ENCODE measurements at places on chromosomes 3 and 15.

DNA sequence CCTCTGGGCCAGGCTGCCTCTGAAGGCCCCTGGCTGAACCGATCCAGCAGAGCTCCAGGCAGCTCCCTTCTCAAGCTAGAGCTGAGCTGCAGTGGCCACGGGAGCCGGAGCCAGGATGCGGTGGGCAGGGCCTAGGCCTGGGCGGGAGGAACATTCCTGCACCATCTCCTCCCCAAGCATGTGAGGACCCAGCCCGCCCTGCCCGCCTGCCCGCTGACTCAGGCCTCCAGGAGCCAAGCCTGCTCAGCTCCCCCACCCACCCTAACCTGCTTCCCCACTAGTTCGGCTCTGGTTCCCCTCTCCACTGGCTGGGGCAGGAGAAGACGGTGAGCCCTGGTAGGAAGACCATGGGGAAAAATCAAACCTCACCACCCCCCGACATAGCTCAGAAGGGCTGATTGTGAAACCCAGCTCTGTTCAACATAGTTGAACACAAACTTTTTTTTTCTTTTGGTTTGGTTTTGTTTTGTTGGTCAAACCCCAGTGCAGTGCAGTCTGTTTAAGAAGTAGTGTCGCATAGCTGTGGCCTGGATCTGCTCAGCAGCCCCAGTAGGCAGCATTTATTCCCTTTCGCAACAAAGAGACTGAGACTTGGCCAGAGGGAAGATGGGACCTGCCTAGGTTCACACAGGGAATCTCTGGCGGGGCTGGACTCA, 13.5 kb downstream of the SNX33 start:
- peak; percentile 94 for DNase-seq

GRCh38 chr3:122469659-122470058, 45.1 kb downstream of the KPNA1 start:
- no peak for DNase-seq

GRCh38 chr3:126655887-126656286, 963 bp upstream of the TXNRD3 start:
- DNase-seq = no peak

- no peak for DNase-seq
These were observed 18.1 kb downstream of the HEMK1 start for GRCh38 chr3:50587373-50587772.

DNA sequence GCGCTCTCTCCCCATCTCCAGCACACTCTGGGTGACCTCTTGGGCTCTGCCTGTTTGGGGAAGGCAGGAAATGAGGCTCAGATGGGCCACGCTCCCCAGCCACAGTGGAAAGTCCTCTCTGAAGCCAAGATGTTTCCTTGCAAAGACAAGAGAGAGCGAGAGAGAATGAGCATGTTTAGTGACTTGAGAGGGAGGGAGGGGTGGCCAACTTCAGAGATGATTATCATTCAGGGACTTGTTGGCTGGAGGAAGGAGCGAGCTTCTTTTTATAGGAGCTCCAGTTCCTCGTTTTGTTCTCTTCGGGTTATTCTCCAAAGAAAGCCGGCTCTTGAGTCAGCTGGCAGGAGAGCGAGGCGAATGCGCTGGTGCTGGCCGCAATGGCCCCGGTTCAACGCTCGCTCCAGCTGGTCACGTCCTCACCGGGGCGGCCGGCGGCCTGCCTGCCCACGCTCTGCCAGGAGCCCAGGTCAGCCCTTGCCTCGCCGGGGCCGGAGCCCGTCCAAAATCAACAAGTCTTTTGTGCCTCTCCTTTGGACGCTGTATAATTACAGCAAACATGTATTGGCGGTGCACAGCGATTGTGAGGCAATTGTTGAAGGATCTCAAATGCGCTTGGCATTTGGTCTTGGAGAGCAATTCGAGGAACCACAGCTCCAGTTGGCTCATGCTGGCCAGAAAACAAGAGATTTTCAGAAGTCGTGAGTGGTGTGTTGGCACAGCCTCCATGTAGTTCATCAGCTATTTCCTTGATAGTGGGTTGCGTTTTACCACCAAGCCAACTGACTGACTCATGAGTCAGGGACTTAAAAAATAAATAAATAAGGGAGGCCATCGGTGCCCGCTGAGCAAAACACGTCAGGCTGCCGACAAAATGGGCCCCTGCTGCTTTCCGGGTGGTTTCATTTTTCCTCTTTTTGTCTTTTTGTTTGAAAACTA, 288.6 kb downstream of the UACA start:
- peak; percentile 98 for DNase-seq

DNA sequence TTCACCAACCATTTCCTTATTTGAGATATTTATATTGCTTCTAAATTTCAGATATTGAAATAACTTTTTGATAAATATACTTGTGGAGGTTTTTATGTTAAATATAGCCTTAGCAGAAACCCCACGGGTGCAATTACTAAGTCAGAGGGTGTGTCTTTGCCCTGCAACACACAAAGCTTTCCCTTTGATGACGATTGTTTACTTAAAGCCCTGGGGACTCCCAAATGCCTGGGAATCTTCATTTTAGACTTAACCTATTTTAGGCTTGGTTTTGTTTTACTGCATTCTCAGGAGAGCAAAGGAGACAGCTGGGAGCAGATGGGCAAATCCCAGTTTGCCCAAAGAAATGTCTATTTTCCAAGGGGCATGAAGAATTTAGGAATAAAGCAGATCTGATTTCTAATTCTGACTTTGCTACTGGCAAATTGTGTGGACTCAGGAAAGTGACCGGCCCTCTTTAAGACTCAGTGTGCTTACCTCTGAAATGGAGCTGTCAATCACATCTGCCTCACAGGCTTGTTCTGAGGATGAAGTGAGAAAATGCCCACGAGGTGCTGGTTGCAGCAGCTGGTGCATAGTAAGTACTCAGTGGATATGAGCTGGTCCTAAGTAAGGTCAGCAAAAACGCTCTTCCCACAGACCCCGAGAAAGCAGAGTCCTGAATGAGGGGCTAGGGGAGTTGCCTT, 49.3 kb upstream of the CA12 start:
- DNase-seq = no peak

DNA sequence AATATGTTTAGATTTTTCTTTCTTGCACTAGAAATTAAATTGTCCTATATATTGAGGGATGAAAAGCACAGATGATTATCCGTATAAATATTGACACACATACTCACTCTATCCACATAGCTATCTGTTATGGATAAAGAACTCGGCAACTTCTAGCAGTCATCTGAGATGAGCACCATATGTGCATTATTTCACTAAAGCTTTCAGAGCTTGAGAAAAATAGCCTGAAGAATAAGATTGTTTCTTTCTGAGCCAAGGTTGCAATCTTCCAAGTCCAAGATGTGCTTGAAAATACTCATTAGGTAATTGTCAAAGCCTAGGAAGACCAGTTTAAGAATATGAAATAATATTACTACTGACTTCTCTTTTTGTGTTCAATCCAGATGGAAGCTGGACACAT, 40.5 kb downstream of the COL8A1 start:
- DNase-seq = no peak

DNA sequence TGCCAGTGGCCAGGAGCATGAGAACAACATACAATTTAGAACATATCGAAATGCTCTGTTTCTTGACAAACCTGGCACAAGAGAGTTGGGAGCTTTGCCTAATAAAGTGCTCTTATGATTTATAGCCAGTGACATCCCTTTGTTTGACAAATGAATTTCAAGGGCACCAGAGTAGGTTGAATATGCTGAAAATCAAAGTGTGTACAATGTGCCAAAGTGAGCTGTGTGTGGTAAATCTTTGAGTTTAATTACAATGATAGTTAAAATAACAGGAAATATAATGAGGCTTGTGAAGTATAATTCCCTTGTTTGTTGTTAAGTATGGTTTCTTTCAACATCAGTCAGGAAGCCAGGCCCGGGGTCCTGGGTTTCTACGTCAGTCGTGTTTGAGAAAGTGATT, 211.9 kb downstream of the EBLN2 start:
- no peak for DNase-seq

GRCh38 chr3:58042947-58043707, 34.9 kb downstream of the FLNB start:
- no peak for DNase-seq

Data from HT1080 (cell line).